ENCODE measurements at places on chromosomes 6 and 20.

GRCh38 chr6:45156075-45156474 lies 172.1 kb upstream of the RUNX2 start:
- DNase-seq = peak; percentile 90

GRCh38 chr6:31871046-31871659 lies 7.6 kb downstream of the SLC44A4 start:
- no peak for DNase-seq

DNA sequence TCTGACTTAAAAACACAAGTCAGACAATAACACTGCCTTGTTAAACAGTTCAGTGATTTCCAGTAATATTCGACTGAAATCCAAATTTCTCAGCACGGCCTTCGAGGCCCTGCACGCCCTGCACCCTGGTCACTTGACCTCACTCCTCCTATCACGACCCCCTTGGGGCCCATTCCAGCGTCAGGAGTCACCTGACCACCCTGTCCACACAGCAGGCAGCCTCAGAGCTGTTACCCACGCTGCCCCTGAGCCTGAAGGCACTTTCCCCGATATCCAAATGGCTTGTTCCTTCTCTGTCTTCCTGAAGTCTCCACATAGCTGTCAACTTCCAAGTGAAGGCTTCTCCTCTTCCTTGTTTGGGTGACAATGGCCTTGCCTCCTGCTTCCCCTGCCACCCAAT lies 33.1 kb upstream of the SMOC2 start:
- no peak for DNase-seq

GRCh38 chr20:51800060-51800871 lies 2.1 kb downstream of the SALL4 start:
- peak; percentile 41 for DNase-seq

DNA sequence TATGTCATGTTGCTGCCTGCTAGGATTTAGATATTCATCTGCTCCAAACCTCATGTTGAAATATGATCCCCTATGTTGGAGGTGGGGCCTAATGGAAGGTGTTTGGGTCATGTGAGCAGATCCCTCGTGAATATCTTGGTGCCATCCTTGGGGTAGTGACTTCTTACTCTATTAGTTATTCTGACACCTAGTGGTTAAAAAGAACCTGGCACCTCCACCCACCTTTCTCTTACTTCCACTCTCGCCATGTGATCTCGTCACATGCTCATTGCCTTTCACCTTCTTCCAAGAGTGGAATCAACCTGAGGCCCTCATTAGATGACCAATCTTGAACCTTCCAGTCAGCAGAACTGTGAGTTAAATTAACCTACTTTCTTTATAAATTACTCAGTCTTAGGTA lies 549.4 kb upstream of the SYNCRIP start:
- DNase-seq = peak; percentile 36

DNA sequence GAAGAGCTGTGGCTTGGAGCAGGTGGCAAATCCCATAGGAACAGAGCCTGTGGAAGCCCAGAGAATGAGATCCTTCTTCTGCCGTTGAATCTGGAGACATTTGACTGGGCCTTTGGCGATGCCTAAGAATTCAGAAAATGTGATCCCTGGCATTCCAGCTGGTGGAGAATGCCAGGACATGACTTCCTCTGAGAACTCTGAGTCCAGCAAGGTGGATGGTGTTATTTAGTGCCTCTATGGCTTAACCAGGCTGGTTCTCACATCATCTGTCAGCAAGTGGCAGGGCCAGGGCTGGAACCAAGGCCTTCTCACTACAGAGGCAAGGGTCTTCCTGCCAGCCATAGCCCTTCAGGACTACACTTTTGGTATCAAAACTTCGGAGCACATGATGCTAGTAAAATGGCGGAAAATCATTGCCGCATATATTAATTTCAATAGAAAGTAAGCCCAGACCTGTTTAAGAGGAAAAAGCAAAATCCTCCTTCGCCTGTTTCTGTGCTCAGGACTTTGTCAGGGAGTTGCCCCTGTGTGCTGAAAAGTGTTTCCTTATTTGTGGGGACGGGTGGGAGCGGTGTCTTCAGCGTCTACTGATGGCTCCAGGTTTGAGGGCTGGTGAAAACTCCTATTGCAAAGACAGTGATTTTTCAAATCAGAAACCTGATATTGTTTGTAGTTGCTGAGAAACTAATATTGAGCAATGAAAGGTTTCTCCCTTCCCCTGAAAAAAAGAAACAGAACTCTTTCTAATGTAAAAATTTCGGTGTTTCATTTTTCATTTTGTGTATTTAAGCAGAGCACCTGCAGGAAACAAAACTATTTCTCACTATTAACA lies 23.9 kb downstream of the DUSP22 start:
- peak; percentile 84 for DNase-seq

GRCh38 chr6:90547991-90548390 lies 38.9 kb downstream of the MAP3K7 start:
- no peak for DNase-seq

GRCh38 chr6:21850691-21851090 lies 257.1 kb downstream of the SOX4 start:
- no peak for DNase-seq

DNA sequence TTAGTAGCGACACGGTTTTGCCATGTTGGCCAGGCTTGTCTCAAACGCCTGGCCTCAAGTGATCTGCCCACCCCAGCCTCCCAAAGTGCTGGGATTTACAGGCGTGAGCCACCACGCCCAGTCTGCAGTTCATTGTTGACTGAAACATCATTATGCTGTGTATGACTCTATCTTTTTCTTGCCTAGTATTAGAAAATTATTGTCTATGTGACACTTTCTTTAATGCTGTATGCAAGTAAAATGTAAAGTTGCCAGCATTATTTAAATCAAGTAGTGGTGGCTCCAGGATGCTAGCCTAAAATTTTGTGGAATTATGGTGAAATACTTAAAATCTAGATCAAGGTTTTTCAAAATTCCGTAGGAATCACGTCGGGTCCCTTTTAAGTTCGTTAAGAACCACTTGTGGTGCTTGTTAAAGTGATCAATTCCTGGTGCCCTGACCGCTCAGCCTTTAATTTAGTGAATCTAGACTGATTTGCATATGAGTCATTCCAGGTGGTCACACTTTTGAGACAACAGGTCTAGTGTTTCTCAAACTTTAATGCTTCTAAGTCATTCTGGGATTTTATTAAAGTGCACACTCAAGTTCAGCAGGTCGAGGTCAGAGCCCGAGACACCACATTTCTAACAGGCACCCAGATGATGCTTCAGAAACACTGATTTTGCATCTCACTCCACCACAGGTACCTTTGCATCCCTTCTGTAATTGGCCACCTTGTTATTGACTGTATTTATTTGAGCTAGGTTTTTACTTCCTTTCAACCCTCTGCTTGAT lies 132.6 kb upstream of the MTHFD1L start:
- no peak for DNase-seq

DNA sequence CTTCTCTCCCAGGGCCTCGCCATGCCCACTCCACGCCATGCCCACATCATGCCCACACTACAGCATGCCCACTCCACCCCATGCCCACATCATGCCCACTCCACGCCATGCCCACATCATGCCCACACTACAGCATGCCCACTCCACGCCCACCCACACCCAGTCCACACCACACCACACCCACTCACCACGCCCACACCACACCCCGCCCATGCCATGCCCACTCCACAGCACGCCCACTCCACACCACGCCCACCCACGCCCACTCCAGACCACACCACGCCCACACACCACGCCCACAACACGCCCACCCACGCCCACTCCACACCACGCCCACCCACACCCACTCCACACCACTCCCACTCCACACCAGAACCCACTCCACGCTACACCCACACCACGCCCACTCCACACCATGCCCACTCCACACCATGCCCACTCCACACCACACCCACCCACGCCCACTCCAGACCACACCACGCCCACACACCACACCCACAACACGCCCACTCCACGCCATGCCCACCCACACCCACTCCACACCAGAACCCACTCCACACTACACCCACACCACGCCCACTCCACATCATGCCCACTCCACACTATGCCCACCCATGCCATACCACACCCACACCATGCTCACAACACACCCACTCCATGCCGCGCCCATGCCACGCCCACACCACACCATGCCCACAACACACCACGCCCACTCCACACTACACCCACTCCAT lies 88.6 kb downstream of the ERMARD start:
- no peak for DNase-seq

DNA sequence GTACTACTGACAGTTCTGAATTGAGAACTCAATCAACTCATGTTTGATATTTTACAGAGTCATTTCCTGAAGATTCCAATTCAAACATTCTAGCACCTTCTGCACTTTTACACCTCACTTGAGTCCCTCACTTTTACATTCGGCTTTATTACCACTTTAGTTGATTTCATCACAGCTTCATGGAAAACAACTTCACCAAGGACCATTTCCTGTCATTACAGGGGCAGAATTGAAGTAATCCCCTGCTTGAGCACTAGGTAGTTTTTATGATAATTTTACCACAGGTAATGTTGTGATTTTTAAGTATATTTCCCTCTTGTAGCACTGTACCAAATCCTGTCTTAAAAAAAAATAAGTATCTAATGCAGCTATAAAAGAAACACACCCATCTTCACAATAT lies 312.9 kb downstream of the BTBD9 start:
- DNase-seq = no peak

DNA sequence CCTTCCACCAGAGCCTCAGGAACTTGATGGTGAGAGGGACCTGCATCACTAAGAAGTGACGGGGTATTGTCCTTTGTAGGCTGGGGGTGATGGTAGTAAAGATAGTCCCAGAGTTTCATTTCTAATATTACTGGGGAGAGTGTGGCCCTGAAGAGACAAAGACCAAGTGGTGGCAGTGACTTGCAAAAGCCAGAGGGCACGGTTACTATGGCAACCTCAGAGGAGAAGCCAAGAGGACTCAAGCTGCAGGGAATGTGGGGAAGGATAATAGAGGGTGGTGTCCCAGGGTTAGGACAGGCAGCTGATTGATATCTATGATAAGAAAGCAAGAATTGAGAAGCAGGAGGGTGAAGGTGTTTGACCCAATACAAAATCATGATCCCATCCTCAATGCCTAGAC lies 42.5 kb downstream of the HLA-G start:
- no peak for DNase-seq

All from MM.1S (cell line).